Common myeloid progenitor, CD34-positive (primary cell): ENCODE measurements at places on chromosomes 12 and 14.

GRCh38 chr12:77429426-77429825 is 364.1 kb upstream of the E2F7 start:
- H3K4me1 ChIP-seq = no peaks in the 10 kb centered on the region
- H3K27ac ChIP-seq = no peak overlapping the region
- H3K4me3 ChIP-seq = no peak overlapping the region
- H3K27me3 ChIP-seq = no peaks in the 10 kb centered on the region
- no peak for DNase-seq

GRCh38 chr14:106831322-106831720 is 1304.9 kb downstream of the TMEM121 start:
- peak; percentile 83 for DNase-seq
- H3K27me3 ChIP-seq = no peaks in the 10 kb centered on the region

GRCh38 chr12:112261559-112261958 is 120.7 kb downstream of the HECTD4 start:
- H3K27me3 ChIP-seq = no peaks in the 10 kb centered on the region
- no peak for DNase-seq
- no peak overlapping the region for H3K4me3 ChIP-seq
- no peaks in the 10 kb centered on the region for H3K4me1 ChIP-seq

DNA sequence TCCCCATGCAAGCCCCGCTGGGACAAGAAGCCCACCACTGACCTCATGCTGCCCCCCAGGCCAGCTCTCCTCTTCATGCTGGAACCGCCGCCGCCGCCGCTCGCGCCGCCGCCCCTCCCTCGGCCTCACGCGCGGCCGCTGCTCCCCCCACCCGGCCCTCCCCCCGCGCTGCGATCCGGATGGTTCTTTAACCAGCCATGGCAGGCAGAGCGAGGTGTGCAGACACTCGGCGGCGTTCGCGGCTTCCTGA is at the start of gene DCAF5:
DCAF5 (minus strand) TSS at position 218 of the 250 bp plus-strand sequence; CDS start at position 77, 141 bp downstream.
- H3K27me3 ChIP-seq = no peaks in the 10 kb centered on the region
- DNase-seq = no peak
- peaks cover 8% of the 10 kb centered on the region for H3K4me1 ChIP-seq
- H3K4me3 ChIP-seq = peak within 1 kb of the TSS; percentile 98
- H3K27ac ChIP-seq = peak within 1 kb of the TSS; percentile 64
- peaks cover 4% of the 10 kb centered on the region for H3K36me3 ChIP-seq

DNA sequence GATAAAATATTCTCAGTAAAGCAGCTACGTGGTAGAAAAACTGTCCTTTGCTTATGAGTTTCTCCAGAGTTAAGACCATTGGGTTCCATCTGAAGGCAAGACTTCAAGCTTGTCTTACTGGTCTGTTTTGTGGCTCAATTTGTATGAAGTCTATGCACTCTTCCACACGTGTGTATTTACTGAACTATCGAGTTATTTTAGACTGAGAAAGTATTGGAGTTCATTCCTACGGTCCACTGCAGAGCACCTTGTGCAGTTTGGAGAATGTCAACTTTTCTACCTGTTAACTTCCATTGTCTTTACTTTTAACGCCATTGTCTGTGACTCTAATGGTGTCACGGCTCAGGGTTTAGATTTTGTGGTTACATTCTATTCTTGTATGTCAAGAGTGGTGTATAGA is 3.7 kb downstream of the HIF1A start:
- no peaks in the 10 kb centered on the region for H3K27me3 ChIP-seq
- peak overlapping the region; percentile 97 for H3K4me3 ChIP-seq
- no peak overlapping the region for H3K27ac ChIP-seq
- peaks cover 5% of the 10 kb centered on the region for H3K36me3 ChIP-seq
- peaks cover 16% of the 10 kb centered on the region for H3K4me1 ChIP-seq
- no peak for DNase-seq

GRCh38 chr12:51726161-51726560 is 122.4 kb downstream of the FIGNL2 start:
- no peak overlapping the region for H3K27ac ChIP-seq
- peaks cover 5% of the 10 kb centered on the region for H3K4me1 ChIP-seq
- no peak for DNase-seq
- H3K27me3 ChIP-seq = peaks cover 3% of the 10 kb centered on the region

DNA sequence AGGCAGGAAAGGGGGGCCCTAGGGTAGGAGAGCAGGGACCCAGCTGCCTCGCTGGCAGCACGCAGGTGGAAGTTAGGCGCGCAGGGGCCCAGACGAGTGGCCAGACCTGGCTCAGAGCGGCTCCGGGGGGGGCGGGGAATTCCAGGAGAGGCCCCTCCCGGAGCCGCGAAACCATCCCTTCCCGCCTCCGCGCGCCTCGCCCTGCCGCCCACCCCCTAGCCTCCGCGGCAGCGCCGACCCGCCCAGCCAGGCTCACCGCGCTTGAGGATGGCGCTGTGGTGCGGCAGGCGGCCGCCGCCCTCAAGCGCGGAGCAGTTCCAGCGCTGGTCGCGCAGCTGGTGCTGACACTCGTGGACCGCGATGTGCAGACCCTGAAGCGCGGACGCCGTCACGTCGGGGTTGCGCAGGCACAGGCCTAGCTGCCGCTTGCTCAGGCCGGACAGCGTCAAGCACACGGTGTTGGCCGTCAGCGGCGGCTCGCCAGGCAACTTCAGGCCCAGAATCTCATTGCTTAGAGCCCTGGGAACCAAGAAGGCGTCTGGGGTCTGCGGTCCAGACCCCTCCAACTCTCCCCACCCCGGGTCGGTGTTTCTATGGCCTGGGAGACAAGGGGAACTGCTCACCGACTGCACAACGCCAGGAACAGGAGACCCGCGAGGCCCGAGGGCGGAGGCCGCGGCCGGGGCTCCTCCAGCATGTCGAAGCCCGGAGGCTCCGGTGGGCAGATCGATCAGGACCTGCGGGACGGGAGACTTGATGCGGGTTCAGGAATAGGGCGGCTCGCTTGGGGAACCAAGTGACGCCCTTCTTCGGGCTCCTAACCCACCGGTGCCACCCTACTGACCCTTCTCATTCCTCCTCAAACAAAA is 1.5 kb downstream of the WNT10B start:
- H3K36me3 ChIP-seq = no peaks in the 10 kb centered on the region
- peak overlapping the region; percentile 50 for H3K4me3 ChIP-seq
- peaks cover 56% of the 10 kb centered on the region for H3K4me1 ChIP-seq
- DNase-seq = peak; percentile 47
- no peak overlapping the region for H3K27ac ChIP-seq
- H3K27me3 ChIP-seq = no peaks in the 10 kb centered on the region

- no peaks in the 10 kb centered on the region for H3K27me3 ChIP-seq
- H3K4me1 ChIP-seq = no peaks in the 10 kb centered on the region
- no peak overlapping the region for H3K4me3 ChIP-seq
- no peak for DNase-seq
- peaks cover 16% of the 10 kb centered on the region for H3K36me3 ChIP-seq
Observed at GRCh38 chr12:42362647-42363260, 36.8 kb downstream of the PPHLN1 start.

- no peaks in the 10 kb centered on the region for H3K36me3 ChIP-seq
- H3K27me3 ChIP-seq = peaks cover 9% of the 10 kb centered on the region
- H3K4me3 ChIP-seq = no peak overlapping the region
- no peak overlapping the region for H3K27ac ChIP-seq
- DNase-seq = no peak
Observed at GRCh38 chr12:130169256-130169655, 7.0 kb downstream of the FZD10 start.
